ENCODE measurements at places on chromosomes 6 and 20.

GRCh38 chr20:21322921-21323331 lies 19.8 kb downstream of the XRN2 start:
- DNase-seq: no peak

DNA sequence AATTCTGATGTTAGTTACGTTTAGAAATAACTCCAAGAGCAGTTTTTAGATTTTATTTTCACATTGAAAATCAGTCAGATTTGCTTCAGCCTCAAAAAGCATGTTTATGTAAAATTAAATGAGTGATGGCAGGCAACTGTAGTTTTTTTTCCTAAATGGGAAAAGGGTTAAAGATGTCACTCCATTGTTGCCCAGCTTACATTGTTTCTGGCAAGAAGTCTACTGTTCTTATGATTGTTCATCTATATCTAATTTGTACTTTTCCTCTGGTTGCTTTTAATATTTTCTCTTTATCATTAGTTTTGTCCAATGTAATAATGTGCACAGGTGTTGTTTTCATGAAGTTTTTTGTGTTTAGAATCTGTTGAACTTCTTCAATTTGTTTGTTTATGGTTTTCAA lies 6.7 kb upstream of the TTK start:
- DNase-seq: no peak

DNA sequence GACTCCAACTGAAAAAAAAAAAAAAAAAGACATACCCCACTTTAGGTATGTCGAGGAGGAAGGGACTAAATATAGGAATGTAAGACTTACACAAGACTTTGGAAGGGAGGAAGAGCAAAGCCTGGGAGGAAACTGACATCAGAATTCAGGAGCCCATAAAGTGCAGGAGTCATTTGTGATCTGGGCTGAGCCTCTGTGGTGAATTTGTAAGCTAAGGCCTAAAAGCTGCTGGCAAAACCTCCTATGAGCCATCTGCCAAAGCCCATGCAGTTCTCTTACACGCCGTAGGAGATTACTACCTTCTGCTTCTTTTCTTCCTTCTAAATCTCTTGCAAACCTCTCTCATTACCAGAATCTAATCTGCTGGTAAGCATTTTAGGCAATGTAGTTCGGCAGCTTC lies 52.0 kb upstream of the THEMIS start:
- no peak for DNase-seq

DNA sequence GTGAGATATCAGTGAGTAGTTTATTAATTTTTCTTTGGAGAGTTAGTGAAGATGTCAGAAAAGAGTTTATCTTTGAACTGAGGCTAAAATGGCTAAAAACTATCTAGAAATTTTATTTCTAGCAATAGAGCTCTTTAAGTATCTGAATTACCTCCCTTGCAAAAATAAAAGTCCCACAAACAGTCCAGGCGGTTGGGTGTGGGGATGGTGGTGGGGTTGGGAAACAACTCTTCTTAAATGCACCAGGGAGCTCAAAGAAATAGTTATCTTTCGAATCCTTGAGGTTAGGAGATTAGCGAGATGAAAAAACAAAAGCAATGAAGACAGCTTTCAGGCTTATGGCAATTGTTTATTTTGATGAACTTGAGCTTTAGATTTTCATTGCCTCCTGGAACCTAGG lies 1299.1 kb upstream of the ADGRB3 start:
- DNase-seq: no peak

DNA sequence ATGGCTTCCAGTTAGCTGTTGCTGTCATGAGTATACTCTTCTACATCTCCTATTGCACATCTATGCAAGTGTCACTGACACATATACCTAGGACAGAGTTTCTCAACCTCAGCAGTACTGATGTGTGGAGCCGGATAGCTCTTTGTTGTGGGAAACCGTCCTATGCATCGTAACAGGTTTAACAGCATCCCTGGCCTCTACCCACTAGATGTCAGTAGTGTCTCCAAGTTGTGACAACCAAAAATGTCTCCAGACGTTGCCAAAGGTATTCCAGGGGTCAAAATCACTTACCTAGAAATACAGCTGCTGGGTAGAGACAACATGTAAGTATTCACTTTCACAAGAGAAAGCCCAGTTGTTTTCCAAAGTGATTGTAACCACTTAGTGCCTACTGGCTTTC lies 637.6 kb downstream of the RNF144B start:
- no peak for DNase-seq

GRCh38 chr20:47544852-47545251 lies 43.2 kb downstream of the NCOA3 start:
- no peak for DNase-seq

DNA sequence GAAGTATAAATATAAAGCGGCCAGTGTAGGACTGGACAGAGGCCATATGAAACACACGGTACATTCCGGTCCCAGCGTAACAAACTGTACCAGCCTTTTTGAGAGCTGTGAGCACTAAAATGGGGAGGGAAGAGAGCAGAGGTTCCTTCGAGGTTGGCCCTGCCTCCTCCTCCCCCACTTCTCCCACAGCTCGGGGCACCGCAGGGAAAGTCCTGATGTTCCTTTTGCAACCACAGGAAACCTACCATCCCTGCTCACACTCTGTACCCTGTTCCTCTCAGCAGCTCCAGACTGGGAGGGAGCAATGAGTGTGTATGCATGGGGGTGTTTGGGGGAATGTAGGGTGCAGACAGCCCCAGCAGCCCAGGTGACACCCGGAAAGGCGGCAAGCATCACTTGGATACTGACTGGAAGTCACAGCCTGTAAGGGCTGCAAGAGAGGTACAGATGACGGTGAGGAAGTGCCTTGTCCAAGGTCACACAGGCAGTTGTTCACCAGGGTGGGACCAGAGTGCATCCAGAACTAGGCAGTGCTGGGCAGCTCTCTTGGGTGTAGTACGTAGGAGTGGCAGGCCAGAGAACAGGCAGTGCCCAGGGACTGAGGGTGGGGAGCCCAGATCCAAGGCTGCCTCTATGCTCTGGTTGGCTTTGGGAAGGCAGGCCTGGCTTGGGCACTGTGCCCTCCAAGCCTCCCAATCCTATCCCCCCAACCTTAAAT lies 11.0 kb upstream of the ARMC12 start:
- DNase-seq: no peak

GRCh38 chr6:129215246-129215645 lies 332.3 kb downstream of the LAMA2 start:
- DNase-seq: no peak

DNA sequence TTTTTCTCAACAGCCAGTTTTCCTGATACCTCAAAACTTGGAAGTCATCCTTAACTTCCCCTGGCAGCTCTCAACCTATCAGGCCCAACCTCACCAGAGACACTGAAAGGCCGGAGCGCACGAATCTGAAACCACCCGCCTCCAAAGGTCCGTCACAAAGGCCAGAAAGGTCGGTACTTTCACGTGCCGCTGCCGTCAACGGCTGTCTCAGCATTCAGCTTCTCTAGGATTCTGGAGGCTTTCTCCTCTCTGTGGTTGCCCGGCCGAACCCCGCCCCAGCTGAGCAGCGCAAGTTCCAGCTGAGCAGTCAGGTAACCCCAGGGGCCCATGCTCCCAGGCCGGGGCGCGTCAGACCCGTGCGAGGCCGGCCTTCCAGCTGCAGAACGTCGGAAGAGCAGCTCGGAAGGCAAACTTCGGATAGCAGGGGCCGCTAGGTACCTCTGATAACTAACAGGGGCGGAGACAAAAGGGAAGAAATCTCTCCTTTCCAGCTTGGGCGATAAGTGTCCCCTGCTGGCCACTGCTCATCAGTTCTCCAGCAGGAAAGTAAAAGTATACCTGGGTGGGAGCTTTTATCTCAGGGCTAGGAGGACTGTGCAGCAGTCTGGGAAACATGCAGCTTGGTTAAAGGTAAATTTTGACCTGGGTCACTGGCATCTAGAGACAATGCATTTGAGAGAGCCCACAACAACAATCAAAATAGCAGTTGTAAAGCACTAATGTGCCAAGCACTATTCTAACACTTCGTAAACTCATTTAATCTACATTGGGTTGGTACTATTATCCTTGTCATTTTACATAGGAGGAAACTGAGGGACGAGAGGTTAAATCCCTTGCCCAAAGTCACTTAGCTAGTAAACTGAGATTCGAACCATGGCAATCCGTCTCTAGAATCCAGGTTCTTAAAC lies 16.1 kb downstream of the ZSCAN12 start:
- no peak for DNase-seq

- DNase-seq: no peak
These were observed 292.6 kb upstream of the MARCKS start for GRCh38 chr6:113564371-113565171.

- no peak for DNase-seq
These were observed 410.5 kb downstream of the QKI start for GRCh38 chr6:163825033-163825432.

DNA sequence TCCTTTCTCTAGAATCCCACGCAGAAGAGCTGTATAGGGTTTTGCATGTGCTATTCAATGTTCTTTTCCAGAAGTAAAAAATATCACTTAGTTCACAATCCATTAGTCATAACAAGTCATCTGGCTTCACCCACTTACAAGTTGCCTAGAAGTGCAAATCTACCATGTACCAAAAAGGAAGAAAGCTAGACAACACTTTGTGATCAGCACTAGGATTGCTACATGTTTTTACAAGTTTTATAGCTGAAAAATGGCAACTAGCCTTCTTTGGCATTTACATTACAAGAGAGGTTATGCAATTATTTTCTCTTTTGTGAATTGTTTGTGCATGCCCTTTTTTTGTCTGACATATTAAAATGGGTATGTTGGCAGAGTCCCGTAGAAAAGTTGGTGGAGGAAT lies 85.6 kb upstream of the PTPRK start:
- no peak for DNase-seq

GRCh38 chr6:14040042-14040441 lies 77.5 kb upstream of the CD83 start:
- DNase-seq: no peak

- DNase-seq: no peak
These were observed 48.6 kb downstream of the BFSP1 start for GRCh38 chr20:17482536-17482935.

DNA sequence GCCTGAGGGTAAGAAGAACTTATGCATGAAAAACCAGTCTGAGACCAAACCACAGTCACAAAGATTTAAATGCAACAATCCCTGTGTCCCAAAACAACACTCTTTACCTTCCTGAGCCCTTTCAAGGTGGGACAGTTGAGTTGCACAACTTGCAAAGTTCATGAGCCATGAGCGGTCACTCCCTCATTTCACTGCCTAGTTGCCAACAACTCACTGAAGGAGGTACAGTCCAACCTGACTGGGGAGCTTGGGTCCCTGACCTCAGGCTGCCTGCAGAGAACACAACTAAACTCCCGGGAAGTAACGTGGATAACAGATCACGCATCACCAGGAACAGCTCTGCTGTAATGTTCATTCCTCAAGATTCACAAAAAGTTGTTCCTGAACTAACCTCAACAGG lies 69.4 kb downstream of the MBOAT1 start:
- no peak for DNase-seq

- no peak for DNase-seq
These were observed 9.1 kb downstream of the PKIB start for GRCh38 chr6:122619309-122619708.

- DNase-seq: no peak
These were observed 49.4 kb upstream of the FNDC1 start for GRCh38 chr6:159119791-159120190.

GRCh38 chr20:5353624-5354496 lies 37.1 kb upstream of the PROKR2 start:
- no peak for DNase-seq

- DNase-seq: no peak
These were observed 34.3 kb downstream of the HLA-DMB start for GRCh38 chr6:32906539-32906938.

DNA sequence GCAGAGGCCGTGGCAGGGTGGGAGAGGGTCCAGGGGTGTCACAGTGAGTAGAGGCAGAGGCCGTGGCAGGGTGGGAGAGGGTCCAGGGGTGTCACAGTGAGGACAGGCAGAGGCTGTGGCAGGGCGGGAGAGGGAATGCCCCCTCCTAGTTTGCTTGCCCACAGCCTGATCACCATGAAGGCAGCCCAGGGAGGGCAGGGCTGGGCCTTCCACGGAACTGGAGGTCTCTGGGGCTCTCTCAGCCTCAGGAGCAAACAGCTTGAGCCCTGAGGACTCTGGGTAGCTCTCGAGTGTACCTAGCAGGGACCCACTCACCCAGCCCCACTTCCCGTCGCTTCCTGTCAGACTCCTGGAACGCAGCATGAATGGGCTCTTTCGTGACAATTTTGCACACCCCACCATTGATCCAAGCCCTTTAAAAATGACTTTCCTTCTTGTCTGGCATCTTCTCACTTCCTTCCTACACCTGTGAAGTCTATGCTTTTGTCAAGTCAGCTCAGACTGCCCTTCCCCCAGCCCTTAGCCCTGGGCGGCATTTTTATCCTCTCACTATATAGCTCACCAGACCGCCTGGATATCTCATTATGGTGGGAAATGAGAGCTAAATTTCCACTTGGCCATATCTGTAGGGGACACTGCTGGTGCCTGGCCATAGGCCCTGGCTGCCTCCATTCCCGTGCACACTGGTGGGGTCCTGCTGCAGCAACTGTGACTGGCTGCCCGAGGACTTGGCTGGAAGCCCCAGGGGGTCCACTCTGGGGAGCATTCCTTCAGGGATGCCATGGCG lies 140.3 kb downstream of the CDC5L start:
- DNase-seq: no peak

- DNase-seq: no peak
These were observed 16.1 kb upstream of the RAB22A start for GRCh38 chr20:58293453-58293852.

- DNase-seq: no peak
These were observed 649.7 kb upstream of the GJE1 start for GRCh38 chr6:141482796-141483597.

- no peak for DNase-seq
These were observed 73.7 kb upstream of the HIVEP1 start for GRCh38 chr6:11938285-11938890.

DNA sequence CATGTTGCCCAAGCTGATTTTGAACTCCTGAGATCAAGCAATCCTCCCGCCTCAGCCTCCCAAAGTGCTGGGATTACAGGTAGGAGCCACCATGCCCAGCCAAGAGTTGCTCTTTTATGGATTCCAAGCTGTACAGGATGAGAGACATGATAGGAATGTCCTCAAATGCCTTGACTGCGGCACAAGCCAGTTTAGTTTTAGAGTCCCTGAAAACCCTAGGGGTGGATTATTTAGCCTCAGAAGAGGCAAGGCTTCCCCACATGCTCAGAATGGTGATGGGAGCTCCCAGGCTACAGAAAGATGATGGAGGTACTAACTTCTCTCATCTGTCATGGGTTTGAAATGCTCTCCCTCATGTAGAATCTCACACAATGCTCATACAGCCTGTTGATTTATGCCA lies 280.5 kb upstream of the PRND start:
- no peak for DNase-seq

- DNase-seq: no peak
These were observed 140.1 kb downstream of the CEBPB start for GRCh38 chr20:50330504-50331313.

GRCh38 chr6:54222217-54222616 lies 86.0 kb upstream of the TINAG start:
- no peak for DNase-seq

DNA sequence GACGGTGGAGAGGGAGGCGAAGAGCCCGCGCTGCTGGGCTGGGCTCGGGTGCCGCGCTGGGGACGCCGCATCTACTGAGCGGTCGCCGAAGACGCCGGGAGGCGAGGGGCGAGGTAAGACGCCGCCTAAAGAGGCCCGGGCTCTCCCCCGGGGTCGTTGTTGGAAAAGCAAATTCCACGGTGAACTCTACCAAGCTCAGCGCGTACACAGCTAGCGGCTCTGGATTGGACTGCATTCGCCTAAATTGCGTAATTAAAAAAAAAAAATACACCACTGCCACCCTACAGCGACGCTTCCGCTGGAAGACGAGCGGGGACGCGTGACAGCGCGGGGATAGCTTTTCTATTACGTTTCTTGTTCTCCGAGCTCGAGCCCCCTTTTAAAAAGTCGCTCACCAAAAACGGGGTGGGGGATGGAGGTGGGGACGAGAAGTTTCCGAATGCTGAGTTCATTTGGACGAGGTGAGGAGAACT lies 92.0 kb upstream of the PRDM1 start:
- peak; percentile 6 for DNase-seq
